ENCODE measurements at places on chromosomes 4 and X. TPM values are rescaled to one million over a fixed set of nuclear protein-coding genes. Genes with fewer than 3 reads are reported as not detected.

- no peak for DNase-seq
Measured at GRCh38 chr4:84597450-84597849, 14.5 kb downstream of the CDS1 start.

DNA sequence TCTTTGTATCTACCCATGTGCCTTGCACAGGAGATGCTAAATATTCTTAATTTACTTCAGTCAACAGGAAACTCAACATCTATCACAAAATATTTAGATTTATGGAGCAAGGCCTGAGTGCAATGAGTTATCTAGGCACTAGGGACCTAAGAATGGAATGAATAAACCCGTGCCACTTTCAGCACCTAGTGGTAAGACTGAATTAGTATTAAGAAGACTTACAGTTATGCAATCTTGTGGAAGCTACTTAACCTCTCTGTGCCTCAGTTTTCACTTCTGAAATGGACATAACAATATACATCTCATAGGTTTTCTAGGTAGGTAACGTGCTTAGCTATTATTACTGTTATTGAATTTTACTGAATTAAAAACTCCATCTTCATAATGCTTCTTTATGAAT, 144.6 kb upstream of the MAP3K15 start:
- no peak for DNase-seq

HTN1 gene
- total RNA-seq = not detected

GRCh38 chr4:14650127-14650526, 352.2 kb upstream of the CPEB2 start:
- no peak for DNase-seq

RTL3 gene
- not detected for total RNA-seq

- no peak for DNase-seq
Measured at GRCh38 chr4:21656832-21657231, 291.7 kb downstream of the KCNIP4 start.

DNA sequence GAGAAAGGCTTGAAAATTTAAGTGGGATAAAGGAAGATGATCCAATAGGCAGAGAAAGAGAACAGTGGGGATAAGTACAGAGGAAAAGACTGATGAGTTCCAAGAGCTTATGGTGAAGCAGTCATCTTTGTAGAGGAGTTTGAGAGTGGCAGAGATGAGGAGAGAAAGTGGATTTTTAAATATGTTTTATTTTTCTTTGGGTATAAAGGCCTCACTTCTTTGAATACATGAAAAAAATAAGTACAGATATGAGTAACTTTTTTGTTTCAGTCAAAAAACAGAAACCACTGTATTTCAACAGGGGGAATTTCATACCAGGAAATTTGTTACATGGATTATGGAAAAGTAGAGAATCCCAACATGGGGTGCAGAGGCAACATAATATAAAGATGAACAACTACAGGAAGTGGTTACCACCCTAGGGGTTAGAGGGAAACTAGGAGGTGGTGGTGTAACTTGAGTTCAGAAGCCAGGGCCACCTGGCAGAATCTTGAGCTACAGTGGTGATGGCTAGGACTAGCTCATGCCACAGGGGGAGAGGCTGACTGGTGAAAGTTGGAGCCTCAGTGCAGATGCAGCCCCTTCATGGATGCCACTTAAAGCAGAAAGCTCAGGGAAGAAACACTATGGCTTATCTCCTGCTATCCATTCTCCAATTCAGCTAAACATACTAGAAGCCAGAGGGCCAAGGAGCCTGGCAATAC, 3.4 kb upstream of the CYBB start:
- DNase-seq = no peak

COPS4 gene
- total RNA-seq = 41.2 TPM

GRCh38 chr4:116636917-116637316, 448.5 kb downstream of the TRAM1L1 start:
- no peak for DNase-seq

- no peak for DNase-seq
Measured at GRCh38 chr4:172707622-172708021, 461.0 kb upstream of the GALNT7 start.

FAM241A gene
- 12.5 TPM for total RNA-seq

SPACA5 gene
- not detected for total RNA-seq

DNA sequence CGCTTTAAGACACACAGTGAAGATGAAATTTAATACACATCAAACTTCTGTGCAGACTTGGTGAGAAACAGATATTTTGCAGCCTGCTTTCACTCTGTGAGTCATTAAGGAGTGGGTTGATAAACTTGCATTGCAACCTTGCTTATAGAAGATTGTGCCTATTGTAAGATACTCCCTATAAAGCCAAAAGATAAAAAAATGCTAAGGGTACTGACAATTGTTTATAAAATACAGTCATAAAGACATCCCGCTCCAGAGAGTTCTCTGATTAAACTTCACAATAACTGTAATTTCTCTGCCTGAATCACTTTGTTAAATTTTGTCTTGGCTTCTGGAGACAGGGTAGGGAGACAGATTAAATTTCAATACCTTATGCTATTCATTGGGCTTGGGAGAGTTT, 49.1 kb downstream of the GALNT7 start:
- DNase-seq = no peak

FAM9C gene
- not detected for total RNA-seq

DNA sequence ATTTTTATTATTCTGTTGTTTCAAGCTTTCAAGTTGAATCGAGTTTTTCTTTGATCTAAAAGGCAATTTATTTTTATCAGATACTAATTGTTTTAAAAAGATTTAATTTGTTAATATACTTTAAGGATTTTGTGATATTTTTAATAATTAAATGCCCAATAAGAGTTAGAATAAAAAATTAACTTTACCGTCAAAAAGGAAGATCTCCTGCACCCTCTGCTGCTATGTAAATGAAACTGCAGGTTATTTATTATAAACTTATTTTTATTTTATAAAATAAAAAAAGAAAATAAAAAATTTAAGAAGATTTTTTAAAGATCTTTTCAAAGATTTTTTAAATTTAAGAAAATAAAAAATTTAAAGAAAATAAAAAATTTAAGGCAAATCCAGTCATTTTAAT, 166.1 kb downstream of the CCSER1 start:
- no peak for DNase-seq

HSFX2 gene
- not detected for total RNA-seq

DNA sequence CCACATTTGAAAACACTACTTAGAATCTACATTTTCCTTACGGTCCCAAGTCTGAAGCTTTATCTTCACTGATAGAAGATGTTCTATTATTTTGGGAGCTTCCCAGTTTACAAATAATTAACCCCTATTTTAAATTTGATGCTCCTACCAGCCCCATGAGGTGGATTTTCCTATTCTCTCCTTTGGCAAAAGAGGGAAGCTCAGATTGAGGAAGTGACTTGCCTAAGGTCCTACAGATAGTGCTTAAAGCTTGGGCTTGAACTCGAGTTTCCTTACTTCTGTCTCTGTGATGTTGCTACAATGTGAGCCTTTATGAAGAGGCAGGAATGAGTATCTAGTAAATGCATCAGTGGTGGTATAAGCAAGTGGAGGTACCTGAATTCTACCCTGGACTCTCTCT, 27.5 kb downstream of the HEPH start:
- DNase-seq = no peak

DNA sequence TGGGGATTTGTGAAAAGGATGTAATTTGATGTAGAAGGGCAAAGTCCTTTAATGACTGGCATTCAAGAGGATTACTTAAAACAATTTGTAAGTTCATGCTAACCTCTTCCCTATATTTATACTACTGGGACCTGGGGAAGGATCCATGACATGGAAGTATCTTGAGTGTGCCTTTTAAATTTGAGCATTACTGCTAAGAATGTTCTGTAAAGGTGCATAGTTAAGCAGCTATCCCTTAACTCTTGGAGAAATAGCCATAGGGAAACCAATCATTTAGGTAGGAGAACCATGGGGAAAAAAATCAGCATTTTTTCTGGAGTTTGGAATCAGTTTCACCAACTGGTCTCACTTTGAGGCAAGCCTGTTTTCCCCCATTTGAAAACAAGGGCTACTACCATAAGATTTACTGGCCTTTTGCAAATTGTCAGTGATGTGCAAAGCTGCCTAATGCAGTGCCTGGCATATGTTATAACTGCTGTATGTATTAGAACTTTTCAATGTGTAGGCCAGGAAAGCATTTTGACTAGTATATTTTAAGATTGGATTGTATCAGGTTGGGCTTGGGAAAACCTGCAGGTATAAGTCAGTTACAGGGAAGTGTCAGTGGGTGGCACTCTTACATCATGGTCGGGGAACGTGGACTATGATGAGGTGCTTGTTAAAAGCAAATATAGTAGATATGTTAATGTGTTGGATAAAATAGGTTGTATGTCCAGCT, 72.1 kb downstream of the PRSS12 start:
- DNase-seq = peak; percentile 24

IGFBP7 gene
- 0.63 TPM for total RNA-seq

MXRA5 gene
- not detected for total RNA-seq

GRPR gene
- total RNA-seq = 0.16 TPM

- DNase-seq = no peak
Measured at GRCh38 chrX:133668225-133668931, 253.1 kb upstream of the GPC4 start.

GRCh38 chr4:10243856-10244255, 127.3 kb upstream of the WDR1 start:
- DNase-seq = no peak

MAGEE1 gene
- 3.0 TPM for total RNA-seq

GRCh38 chrX:77975755-77976154, 6.3 kb upstream of the PGAM4 start:
- DNase-seq = no peak

- DNase-seq = no peak
Measured at GRCh38 chr4:7377223-7377865, 57.4 kb downstream of the PSAPL1 start.

- DNase-seq = no peak
Measured at GRCh38 chr4:182688081-182688480, 229.1 kb downstream of the DCTD start.

- DNase-seq = no peak
Measured at GRCh38 chr4:123361195-123361861, 35.3 kb upstream of the SPRY1 start.

DNA sequence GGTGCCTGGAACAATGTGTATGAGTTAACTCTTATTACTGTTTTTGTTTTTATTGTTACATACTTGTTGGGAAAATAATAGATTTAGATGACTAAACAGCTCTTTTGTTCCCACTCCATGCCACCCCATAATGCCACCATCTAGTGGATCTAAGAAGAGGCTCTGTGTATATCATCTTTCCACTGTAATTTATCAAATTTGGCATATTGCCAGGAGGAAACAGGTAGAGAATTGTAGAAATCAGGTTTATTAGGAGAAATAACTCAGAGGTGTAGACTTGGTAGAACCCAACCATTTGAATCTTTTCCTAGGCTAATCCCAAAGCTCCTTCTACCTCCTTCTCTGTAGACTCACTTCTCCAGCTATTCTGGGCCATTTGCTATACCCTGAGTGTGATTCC, 150.6 kb downstream of the GATB start:
- no peak for DNase-seq

DNA sequence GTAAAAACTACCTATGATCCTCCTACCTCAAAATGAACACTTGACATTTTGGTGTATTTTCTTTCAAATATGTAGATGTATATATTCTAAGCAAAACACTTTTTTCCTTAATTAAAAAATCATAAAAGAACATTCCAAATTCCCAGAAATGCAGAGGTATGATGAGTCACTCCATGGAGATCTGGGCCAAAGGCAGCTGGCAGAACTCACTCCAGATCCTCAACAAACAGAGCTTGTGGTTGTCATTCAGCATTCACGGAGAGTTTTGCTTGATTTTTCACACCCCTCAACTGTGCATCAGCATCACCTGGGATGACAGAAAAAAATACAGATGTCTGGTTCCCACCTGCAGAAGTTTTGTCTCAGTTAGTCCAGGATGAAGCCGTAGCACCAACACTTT, 144.6 kb downstream of the KIT start:
- no peak for DNase-seq

- DNase-seq = no peak
Measured at GRCh38 chrX:73940893-73941470, 363.0 kb upstream of the ZCCHC13 start.

DNA sequence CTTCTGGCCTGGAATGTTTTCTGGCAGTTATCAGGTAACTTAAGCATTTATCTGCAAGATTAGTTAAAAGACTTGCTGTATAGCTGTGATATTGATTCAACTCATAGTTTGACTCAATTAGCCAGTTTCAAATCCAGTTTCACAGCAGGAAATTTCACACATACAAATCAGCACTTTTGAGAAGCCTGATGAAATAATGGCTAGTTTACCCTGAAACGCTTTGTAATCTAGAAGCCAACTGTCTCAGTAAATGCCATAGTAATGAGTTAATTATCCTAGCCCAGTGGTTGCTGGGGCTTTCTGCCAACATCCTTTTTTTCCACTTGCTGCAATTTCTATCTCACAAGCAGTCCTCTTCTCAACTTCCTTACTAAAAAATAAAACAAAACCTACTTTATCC, 53.1 kb downstream of the ARHGEF38 start:
- DNase-seq = no peak

DNA sequence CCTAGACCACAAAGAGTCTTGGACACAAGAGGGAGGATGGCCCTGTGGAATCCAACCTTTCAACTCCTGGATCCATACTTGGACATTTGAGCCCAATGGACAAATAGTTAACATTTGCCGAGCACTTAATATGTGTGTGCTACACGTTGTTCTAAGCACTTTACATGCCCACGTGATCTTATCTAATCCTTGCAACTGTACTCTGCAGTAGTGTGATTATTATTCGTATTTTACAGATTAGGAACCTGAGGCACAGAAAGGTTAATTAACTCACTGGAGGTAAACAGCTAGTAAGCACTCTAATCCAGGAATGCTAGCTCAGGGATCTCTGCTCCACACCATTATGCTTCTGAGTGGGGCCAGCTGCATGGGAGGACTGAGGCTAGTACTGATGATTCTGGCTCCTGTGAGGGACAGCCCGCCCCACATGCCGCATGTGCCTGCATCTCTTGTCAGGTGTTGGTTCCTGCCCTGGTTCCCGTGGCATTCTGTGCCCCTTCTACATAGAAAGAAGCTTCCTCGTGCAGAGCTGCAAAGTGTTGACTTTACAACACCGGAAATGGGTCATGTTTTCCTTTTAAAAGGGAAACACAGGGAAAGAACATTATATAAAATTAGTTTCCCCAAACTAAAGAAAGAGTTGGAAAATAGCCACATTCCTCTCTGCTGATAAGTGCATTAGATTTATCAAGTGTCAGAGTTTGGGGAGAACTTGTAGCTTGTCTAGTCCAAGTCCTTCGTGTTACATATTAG, 34.8 kb downstream of the PLAC1 start:
- DNase-seq = no peak

NDUFA1 gene
- total RNA-seq = 87.4 TPM

GRCh38 chr4:48913346-48913745, 6.8 kb upstream of the OCIAD2 start:
- no peak for DNase-seq

AKAP4 gene
- total RNA-seq = not detected

OPHN1 gene
- 0.33 TPM for total RNA-seq

- no peak for DNase-seq
Measured at GRCh38 chrX:54564936-54565335, 34.9 kb downstream of the GNL3L start.
